ENCODE measurements at places on chromosomes 4 and X.
A peak's percentile ranks its signal among the peaks of the same experiment; 100 is the strongest.

DNA sequence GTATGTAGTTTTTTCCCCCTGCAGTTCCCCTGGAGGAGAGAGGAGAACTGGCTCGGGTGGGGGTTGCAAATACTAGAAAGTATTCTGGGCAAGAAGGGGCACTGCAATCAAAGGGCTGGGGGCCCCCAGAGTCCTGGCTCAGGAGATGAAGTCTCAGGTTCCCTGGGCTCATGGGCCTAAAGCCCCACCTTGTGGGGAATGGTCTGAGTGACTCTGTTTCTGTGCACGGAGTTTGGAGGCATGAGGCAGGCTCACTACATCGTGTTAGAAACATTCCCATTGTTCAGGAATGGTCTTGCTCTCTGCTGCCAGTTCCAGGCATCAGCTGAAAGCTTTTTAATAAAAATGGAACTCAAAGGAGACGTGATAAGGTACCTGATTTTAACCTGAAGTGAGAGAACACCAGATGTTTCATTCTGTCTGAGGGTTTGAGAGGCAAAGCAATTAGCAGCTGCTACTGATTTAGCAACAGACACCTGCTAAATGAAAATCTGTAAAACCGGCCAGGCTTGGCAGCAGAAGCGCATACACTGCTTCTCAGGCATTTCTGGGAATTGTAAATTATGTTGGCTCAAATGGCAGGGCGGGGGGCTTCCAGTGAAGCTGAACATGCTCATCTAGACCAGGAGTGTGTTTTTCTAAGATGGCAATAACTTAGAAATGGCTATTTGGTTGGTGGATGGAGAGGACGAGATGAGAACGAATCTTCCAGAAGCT is 122.7 kb downstream of the TMEM164 start:
- no peak for DNase-seq

DNA sequence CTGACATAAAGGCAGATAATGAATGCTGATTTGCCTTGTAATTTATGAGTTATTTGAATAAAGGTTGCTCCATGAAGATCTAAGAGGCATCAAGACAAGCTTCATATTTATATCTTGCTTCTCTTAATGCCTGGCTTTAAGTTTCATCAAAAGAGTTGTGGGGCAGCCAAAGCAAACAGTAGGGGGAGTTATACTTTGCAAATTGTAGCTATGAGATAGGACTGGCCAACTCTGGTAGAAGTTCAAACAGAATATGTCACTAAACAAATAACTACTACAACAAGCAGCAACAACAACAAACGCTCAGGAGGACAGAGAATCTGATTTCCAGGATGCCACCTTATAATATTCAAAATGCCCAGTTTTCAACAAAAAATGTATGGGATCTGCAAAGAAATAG is 69.1 kb upstream of the PLAC1 start:
- DNase-seq = no peak

DNA sequence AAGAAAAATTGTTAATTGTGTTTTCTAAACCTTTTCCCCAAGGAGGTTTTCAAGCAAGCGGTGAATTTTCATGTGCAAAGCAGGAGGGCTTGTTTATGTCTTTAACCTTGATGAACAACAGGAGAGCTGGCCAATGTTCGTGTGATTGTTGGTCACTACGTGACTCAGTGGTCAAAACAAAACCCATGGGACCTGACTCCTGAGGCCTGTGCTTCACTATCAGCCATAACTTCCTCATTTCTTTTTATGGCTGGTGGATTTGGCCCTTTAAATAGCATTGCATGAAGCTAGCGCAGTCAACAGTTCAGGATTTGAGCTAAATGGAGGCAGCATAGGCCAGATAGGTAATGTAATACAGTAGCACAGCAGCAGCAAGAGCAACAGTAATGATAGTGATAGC is 80.5 kb downstream of the MID1IP1 start:
- no peak for DNase-seq

DNA sequence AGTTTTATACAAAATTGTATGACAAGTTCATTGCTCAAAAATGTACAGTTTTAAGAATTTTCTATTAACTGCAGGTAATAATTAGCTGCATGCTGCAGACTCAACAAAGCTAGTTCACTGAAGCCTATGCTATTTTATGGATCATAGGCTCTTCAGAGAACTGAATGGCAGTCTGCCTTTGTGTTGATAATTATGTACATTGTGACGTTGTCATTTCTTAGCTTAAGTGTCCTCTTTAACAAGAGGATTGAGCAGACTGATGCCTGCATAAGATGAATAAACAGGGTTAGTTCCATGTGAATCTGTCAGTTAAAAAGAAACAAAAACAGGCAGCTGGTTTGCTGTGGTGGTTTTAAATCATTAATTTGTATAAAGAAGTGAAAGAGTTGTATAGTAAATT is 131.0 kb downstream of the TET2 start:
- DNase-seq = no peak

DNA sequence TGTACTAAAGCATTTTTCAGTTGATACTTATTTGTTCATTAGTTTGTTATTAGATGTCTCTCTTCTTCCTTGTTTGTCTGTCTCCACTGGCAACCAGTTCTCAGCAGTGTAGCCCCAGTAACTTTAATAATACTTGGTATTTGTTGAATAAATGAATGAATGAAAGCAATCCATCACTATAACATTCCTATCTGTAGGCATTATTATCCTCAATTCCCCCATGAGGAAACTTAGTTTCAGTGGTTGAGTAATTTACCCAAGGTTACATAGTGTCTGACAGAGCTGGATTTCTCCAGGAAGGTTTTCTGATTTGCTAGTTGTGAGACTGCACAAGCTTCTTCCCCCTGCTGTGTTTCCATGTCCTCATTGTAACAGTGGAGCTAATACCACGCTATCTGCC is 27.8 kb upstream of the MAOB start:
- no peak for DNase-seq

GRCh38 chrX:51893931-51894696 is 691 bp downstream of the MAGED1 start:
- no peak for DNase-seq

DNA sequence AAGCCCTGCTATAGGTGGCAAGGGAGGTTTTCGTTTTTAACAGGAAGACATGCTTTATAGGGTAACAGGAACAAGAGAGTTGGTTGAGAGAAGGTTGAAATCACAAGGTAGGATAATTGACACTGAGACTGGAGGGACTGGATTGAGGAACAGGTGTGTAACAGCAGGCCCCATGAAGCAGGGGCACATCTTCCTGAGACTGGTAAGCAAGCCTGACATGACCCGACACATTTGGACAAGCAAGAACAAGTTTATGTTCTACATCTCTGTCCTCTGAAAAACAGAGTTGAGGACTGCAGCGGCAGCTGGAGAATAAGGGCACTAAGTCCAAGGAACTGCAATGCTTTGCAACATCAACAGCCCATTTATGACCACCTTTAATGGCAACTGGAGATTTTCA is 5.2 kb downstream of the RPS4X start:
- no peak for DNase-seq

- DNase-seq = no peak
Measured at GRCh38 chr4:45100956-45101818, 374.8 kb upstream of the GNPDA2 start.

- DNase-seq = no peak
Measured at GRCh38 chr4:30630431-30630830, 89.7 kb upstream of the PCDH7 start.

DNA sequence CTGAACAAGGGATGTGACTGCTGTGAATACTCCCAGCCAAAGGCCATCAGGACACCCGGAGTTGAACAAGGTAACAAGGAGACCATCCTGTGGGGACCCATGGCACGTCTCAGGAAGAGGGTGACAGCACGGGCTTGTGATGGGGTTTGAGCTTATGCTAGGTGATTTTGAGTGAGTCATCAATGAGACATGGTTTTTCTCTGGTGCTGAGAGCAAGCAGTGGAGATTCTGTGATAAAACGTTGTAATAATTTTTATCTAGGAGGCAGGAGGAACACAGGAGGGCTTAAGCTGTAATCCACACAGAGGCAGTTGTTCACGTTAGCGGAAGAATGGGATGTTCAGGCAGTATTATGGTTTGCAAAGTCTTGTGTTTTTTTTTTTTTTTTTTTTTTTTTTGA is 36.0 kb downstream of the TRIML1 start:
- DNase-seq = no peak

GRCh38 chr4:20496068-20496467 is 204.2 kb upstream of the PACRGL start:
- no peak for DNase-seq

DNA sequence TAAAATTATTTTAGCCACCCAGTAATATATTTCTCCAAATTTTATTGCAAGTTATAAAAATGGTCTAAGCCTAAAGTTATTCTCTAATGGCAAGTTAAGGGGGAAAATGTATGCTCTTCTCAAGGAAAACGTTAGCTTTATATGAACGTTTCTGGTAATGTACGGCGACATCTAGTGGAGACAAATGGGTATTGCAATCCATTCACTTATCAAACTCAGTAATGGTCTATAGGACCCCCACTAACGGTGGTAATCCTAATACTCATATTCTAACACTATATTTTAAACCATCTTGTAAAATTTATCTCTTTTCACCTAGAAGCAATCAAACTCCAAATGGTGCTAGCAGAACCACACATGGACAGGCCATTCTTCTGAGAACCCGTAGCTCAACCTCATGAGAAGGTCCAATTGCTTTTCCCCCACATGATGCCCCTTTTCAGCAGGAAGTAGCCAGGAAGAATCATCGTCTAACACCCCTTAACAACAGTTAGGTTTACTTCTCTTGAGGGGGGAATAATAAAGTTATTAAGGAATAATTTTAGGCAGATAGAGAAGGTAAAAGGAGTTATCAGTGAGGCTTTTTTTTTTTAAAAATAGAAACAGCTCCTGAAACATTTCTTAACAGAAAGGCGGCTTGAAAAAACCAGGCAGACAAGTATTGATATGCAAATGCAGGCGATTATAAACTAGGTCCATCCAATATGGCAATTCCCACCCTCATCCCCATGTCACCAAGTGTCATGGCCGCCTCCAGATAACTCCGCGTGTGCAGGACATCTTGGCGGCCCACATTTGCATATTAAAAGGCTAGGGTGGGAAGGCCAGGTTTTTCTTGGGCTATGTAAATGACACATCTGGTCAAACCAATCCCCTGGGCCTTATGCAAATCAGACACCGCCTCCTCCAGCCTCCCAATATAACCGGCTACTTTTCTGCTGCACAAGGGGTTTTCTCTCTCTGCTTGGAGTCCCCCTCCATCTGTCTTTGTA is 35.0 kb downstream of the NUDT11 start:
- DNase-seq = no peak

- DNase-seq = no peak
Measured at GRCh38 chr4:37685823-37686372, 278 bp downstream of the RELL1 start.

- DNase-seq = no peak
Measured at GRCh38 chr4:7780751-7781348, 158.8 kb downstream of the AFAP1 start.

GRCh38 chr4:95095348-95095974 is 337.7 kb downstream of the BMPR1B start:
- DNase-seq = peak; percentile 33

DNA sequence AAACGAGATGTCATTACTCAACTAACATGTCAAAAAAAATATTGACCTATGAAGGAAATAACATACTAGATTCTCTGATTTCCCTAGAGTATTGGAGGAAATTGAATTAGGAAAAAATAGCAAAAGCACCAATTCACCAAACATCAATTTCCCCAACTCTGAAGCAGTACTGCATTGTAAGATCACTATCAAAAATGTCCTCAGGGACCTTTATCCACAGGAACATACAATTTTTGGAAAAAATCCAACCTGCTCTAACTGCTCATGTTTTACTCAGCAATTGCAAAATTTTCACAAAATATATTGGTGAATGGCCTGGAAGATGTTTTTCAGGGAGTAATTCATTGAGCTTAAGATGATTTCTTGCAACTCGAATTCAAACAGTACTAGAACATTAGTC is 239.0 kb upstream of the GIMD1 start:
- no peak for DNase-seq

- DNase-seq = no peak
Measured at GRCh38 chrX:69374569-69374968, 129.6 kb upstream of the NALF2 start.

- DNase-seq = no peak
Measured at GRCh38 chr4:108174856-108175255, 6.1 kb upstream of the LEF1 start.

DNA sequence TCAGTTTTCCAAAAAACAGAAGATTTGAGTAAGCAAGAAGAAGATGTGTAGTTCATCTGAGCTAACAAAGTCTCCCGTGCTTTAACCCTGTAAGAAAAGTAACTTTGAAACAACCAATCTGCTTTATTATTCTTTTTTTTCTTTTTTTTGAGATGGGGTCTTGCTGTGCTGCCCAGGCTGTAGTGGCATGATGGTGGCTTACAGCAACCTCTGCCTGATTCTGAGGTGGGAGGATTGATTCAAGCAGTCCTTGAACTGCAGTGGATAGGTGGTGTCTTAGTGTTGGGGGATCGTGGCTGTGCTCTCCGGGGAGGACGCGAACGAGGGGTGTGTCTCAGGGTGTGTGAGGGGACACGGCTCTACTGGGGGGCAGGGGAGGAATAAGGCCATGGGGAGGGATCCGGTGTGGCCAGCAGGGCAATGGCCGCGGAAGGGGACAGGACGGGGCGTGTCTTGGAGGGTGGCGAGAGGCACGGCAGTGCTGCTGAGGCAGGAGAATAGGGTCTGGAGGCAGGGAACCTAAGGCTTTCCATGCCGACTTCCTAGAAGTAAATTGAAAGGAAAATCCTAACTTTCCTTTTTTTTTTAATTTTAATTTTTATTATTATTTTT is 2.4 kb downstream of the ARSD start:
- no peak for DNase-seq

- no peak for DNase-seq
Measured at GRCh38 chr4:25367004-25367621, 9.9 kb upstream of the ANAPC4 start.

- no peak for DNase-seq
Measured at GRCh38 chr4:82515705-82516104, 46.1 kb downstream of the TMEM150C start.

DNA sequence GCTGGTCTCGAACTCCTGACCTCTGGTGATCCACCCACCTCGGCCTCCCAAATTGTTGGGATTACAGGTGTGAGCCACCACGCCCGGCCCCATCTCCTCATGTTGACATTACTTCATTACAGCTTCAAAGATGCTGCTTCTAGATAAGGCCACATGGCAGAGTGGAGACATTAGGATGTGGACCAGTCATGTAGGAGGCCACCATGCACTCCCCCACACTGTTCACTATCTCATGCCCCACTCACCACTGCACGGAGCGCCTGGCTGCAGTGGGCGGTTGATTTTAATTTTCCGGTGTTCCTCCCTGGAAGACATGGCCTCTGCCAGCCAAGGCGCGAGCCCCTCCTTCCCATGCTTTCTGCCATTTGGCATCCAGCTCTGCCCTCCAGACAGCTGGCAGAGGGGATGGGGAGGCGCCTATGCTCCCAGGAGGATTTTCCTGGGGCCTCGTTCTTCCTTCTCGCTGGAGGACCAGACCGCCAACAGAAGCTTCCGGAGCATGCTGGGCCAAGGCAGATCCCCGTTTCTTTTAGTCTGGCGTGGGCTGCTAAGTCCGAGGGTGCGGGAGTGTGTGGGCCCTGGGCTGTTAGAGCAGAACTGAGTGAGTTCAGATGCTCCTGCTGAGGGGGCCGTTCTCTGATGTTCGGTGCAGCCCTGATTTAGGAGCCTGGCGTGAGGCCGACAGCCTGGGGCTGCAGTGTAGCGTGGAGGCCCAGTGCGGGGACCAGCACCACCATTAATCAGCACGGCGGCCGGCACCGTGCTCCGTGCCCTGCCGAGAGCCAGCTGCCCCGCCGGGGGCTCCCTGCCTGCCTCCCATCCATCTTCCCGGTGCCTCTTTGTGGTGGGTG is 93.1 kb downstream of the SORCS2 start:
- peak; percentile 69 for DNase-seq
